Right renal cortex interstitium (tissue), 3 donors: ENCODE measurements at places on chromosomes 16 and 17. TPM values are rescaled to one million over a fixed set of nuclear protein-coding genes. Genes with fewer than 3 reads are reported as not detected.

Gene EIF1
- 766 TPM for polyA plus RNA-seq

Gene PHF12
- polyA plus RNA-seq: 45.0 TPM

- no peak for DNase-seq
Observed at GRCh38 chr17:62727916-62728672, 80.0 kb downstream of the MARCHF10 start.

GRCh38 chr17:36726199-36726598 lies 124.8 kb downstream of the MRM1 start:
- no peak for DNase-seq

GRCh38 chr17:81400154-81400977 lies 5.1 kb downstream of the BAHCC1 start:
- no peak for DNase-seq
